NB4 (cell line): ENCODE measurements at places on chromosomes 6 and 20.
A peak's percentile ranks its signal among the peaks of the same experiment; 100 is the strongest.

DNA sequence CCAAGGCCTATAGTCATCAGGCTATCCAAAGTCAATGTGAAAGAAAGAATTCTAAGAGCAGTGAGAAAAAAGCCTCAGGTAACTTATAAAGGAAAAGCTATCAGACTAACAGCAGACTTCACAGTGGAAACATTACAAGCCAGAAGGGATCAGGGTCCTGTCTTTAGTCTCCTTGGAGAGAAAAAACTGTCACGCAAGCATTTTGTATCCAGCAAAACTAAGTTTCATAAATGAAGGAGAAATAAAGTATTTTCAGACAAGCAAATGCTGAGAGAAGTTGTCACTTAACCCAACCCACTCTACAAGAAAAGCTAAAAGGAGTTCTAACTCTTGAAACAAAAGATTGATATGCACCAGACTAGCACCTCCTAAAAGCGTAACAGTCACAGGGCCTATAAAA is 28.1 kb downstream of the CITED2 start:
- no peak for DNase-seq

DNA sequence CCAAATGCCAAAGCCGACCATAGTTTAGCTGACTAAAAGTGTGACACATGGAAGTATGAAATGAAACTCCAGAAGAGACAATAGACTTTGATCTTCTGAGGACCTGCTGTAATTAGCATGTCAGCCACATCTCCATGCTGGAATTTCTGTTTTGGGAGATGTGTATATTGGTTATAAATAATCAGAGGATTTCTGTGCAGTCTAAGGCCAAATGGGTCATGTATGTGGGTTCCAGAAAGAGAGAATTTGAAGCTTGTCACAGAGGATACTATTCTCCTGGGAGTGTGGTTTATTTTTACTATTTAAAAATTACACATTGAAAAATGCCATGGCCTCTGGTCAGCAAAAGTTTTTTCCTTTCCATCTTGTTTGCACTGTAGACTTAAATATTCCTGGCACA is 405.5 kb upstream of the PLCB4 start:
- no peak for DNase-seq

DNA sequence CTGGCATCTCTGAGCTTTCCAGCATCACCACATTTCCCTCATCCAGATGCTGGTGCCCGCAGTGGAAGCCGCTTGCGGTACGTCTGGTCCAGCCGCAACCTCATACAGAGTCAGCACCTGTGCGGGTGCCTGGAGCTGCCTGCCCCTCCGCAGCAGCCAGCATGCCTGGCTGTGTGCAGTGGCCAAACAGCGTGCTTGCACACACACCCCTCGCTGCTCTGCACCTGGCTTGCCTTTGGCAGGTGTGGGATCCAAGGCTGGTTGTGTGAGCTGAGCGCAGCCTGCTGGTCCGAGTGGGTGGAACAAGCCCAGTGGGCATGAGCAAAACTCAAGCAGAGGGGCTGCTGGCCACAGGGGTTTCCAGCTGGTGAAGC is 3.1 kb upstream of the HINT3 start:
- DNase-seq: peak; percentile 14

- no peak for DNase-seq
Measured at GRCh38 chr20:61969806-61970205, 95.9 kb downstream of the TAF4 start.

DNA sequence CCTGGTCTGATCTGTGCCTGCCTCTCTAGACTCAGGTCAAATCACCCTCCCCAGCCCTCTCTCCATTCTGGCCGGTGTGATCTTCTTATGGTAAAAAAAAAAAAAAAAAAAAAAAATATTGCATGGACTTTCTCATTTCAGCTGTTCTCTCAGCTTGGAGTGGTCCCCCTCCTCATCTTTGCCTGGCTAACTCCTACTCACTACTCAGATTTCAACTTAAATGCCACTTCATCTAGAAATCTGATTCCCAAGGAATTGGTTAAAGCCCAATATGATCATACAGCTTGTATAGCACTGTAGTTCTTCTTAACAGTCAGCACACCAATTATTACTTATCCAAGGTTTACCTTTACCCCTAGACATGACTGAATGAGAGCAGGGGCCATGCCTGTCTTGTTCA is 105.9 kb upstream of the CARMIL1 start:
- no peak for DNase-seq

DNA sequence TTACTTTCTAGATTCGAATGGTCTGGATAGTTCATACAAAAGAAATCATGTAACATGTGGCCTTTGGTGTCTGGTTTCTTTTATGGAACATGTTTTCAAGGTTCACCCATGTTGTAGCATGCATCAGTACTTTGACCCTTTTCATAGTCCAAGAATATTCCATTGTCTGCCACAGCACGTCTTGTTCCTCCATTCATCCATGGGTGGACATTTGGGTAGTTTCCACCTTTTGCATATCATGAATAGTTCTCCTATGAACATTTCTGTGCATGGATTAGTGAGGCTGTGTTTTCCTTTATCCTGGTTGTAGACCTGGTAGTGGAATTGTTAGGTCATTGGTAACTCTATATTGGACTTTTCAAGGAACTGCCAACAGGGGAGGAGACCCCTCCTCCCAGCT is 31.7 kb downstream of the GSTA3 start:
- DNase-seq: no peak
